ENCODE measurements at places on chromosomes 12 and 14.
A peak's percentile ranks its signal among the peaks of the same experiment; 100 is the strongest.

DNA sequence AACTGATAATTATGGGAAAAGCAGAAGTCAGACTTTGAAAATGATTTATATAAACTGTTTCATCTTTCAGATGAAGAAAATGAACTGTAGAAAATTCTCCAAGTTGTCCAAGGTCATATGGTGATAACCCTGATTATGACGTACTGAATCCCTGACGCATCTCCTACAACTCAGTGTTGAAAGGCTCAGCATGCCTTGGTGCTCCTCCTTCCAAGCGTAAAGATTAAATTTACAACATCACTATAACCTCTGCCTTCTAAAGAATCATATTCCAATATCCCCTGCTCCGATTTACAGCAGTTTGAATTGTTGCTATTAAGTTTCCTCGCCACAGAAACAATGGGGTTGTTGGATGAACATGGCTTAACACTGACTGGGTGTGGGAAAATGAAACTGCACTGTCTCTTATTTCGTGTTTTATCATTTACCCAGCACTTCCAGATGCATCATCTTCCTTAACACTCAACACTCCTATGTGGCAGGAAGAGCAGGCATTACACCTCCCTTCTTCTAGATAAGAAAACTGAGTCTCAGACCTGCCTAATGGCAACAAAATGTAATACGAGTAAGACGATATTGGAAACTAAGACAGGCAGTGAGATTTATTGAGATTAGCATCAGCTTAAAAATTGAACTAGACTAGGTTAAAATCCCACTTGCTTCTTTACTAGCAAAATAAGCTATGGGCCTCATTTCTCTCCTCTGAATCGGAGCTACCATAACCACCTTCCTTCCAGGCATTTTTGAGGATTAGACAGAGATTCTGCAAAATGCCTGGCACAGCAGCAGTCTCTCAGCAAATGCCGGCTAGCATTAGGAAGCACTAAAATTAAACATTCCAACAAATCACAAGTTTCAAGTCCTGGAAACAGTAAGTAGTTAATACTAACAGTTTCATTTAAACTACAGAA lies 74.2 kb downstream of the PPM1H start:
- DNase-seq = no peak

DNA sequence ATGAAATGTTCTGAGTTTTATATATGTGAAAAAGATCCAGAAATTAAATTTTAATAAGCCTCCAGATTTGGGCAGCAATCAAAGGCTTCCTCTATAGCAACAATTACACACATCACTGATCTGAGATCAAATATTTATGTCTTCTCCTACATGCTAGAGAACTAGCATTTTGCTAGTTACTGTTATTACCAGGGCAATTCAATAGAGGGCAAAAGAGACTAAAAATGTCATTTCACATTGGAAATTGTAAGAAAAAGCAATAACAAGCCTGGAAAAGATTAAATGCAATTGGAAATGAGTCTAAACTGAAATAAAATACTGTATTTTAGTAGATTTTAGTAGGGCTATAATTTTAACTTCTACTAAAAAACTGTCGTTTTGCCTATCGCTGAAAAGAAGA lies 32.6 kb upstream of the ANO6 start:
- no peak for DNase-seq

- DNase-seq = no peak
Observed at GRCh38 chr12:100826323-100826722, 31.7 kb downstream of the ANO4 start.

- DNase-seq = no peak
Observed at GRCh38 chr12:52310622-52311284, 10.4 kb downstream of the KRT83 start.

- no peak for DNase-seq
Observed at GRCh38 chr14:23513818-23514643, 37.5 kb downstream of the ZFHX2 start.

GRCh38 chr12:59304077-59304721 lies 291.6 kb upstream of the SLC16A7 start:
- no peak for DNase-seq

DNA sequence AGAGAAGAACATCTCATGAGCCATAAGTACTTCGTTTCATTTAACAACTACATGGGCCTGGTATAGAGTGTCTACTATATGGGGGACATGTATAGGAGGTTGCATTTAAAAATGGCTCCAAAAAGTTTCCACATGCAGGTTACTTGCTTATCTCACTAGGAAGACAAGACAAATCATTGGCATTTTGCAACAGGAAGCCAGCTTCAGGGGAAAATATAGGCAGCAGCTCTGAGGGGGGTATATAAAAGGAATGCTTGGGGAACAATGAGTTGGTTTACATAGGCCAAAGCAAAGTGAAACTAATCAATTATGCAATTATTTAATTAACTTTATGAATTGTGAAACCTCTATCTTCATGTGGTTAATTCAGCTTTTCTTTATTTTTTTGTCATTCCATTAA lies 225.3 kb downstream of the KCNH5 start:
- no peak for DNase-seq

DNA sequence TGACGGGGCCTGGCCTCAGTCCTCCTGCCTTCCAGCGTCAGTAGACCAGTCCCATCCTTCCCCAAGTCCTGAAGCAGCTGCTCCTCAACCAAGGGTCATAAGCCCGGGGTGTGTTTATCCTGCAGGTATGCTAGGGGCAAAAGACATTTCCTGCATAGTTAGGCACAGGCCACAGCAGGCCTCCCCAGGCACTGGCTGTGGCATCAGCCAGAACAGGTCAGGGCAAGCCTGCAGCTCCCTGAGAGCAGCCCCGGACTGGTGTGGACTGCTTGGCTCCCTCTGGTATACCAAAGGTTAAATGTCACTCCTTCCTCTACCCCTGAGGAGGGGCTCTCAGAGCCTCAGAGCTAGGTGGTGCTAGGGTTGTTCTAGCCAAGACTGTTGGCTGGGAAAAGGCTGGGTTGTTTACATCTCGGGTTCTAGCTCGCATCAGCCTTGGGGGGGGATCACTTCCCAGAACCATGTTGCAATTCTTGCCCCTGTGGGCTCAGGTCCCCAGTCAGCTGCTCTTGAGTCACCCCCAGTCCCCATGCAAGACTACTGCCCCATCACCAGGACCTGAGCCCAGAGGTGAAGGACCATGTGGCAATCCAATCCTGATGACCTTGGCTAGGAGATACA lies 2.9 kb downstream of the MMP14 start:
- DNase-seq = no peak

GRCh38 chr14:85071447-85071846 lies 458.5 kb upstream of the FLRT2 start:
- DNase-seq = no peak

DNA sequence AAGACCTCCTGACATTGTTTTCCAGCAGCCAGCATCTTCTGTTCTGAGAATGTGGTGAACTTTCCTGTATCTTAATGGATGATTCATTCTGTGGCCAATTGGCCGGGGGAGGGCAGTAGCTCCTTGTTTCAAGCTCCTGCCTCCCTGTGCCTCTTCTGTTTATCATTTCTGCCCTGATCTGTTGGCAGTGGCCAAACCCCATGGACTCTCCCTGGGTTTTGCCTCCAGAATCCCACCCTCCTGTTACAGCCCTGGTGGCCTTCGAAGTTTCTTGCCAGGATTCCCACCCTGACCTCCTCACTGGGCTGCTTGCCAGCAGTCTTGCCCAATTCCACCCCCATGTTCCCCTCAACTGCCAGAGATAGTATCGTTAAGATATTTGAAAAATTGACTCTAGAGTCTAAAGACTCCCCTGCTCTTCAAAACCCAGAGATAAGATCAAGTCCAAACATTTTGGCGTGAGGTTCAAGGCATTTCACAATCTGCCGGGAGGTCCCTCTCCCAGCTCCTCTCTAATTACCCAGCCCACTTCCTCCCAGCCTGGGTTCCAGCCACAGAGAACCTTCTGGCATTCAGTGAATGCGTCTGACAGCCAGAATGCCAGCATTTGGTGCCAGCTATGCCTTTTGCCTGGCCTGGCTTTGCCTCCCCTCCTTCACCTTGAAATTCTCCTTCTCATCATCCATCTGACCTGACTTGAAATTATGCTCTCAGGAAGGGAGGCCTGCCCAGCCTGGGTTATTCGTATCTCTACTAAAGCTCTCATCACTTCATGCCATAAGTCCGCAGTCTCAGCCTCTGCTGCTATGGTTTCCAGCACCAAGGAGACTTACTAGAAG lies 37.7 kb upstream of the TXNRD1 start:
- DNase-seq = peak; percentile 66

- DNase-seq = no peak
Observed at GRCh38 chr12:120771097-120771496, 45.5 kb downstream of the ACADS start.

DNA sequence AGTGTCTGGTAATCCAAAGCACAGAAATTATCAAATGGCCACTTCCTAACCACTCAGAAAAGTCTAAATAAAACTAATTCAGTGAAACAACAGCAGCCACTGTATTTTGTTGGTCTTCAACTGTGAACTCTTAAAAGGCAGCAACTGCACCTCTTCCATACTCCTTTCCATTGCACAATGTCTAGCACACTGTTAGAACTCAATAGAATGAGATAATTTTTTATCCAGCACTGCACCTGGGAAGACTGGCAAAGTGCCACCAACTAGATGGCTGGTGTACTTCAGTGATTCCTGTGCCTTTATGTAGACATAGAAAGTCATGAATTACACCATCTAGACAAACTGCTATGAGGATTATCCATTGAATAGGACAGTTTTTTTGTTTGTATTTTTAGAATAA lies 26.2 kb downstream of the LGR5 start:
- no peak for DNase-seq

DNA sequence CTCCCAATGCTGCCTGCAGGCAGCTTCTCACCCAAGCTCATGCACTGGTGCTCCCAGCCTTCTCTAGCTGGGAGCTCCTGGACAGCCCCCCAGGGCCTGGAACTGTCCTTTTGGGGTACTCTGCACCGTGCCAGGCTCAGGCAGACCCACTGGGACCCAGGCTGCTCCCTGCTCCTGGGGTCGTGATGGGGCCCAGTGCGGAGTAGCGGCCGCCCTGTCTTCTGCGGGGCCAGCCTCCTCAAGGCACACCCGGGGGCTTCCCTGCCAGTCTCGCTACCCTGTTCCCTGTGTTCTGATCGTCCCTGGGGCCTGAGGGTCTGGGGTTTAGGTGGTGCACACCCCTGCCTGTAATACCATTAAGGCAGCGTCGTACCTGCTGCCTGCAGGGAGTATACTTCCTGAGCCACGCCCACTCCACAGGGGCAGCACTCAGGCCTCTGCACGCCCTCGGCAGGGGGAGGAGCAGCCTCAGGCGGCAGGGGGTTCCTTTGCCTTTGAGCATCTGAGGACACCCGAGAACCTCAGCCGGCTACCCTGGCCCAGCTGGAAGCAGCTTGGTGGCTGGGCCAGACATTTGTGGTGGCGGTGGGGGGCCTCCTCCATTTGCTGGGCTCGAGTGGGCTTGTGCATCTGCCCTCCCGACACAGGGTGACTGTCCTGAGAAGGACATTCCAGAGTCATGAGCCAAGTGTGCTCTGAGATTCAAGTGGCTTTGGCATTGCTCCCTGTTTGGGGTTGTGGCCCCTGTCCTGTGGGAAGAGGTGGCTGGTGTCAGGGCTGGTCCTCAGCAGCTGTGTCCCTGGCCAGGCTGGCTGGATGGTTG lies 9.2 kb upstream of the CRIP2 start:
- peak; percentile 57 for DNase-seq

DNA sequence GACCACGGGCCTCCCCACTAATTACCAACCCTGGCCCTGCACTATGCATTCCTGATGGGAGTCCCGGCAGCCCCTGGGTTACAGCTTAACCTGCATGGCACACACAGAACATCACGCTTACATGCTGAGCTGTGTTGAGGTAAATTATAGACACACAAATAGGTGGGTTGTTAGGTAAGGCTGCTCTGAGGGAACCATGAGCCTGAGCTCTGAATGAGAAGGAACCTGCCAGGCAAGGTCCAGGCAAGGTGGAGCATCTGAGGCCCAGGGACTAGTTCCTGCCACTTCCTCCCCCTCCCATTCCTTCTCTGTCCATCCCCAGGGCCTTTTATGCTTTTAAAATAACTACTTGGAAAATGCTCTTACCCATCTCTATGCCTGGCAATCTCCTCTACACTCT lies 82.7 kb upstream of the ESRRB start:
- DNase-seq = no peak

- no peak for DNase-seq
Observed at GRCh38 chr12:54595471-54595870, 7.0 kb upstream of the PPP1R1A start.

DNA sequence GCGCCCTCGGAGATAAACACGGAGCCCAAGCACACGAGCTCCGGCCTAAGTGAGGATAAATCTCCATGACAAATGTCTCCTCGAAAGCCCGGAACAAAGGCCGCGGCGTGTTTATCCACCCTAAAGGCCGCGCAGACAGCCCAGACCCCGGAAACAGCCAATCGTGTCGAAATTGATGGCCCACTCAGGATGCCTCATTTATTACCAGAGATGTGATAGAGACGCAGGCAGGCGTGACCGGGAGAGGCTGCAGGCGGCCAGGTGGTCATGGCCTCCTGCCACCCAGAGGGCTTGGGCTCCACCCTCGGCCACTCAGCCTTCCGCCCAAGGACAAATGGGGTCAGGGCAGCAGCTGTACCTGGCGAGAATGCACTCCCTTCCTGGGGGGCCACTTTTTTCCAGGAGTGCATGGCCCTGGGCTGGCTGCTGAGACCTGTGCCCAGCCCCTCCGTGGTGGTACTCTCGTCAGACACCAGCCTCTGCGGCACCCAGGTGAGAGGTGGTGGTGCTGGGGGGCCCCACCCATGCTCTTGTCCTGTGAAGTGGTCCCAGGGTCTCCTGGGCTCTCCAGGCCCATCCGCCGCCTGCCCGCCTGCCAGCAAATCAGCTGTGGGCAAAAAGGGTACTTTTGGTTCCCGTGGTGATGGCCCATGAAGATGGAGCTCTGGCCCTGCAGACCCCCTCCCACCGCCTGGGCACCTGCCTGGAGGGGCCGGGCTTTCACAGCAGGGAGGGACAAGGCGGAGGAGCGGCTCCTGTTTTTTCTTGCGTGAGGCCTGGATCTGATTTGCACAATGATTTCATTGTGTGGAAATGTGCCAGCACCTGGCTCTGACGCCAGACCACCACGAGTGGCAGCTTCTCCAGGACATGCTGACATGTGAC lies 211.5 kb upstream of the C14orf180 start:
- no peak for DNase-seq

- DNase-seq = no peak
Observed at GRCh38 chr12:123546281-123546680, 12.8 kb upstream of the RILPL1 start.

- no peak for DNase-seq
Observed at GRCh38 chr12:58596381-58596780, 323.9 kb downstream of the LRIG3 start.

DNA sequence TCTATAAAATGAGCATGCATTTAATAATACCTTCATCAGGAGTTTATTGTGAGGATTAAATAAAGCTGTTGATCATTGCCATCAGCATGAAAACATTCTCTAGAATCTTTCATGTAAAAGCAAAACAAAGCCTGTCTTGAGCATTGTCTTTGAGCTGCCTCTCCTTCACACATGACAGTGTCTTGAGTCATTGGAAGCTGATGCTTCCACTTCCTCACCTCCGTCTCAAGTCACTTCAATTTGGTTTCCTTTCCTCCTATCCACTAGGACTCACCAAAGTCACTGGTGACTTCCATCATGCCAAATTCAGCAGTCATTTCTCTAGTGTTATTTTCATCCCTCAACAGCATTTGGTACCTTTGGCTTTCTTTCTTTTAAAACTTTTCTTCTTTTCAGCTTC lies 31.6 kb upstream of the MYBPC1 start:
- no peak for DNase-seq

Measured in SW 1271 (cell line).